ENCODE measurements at places on chromosomes 6 and 20.

GRCh38 chr6:56953597-56954402, 1.1 kb upstream of the BEND6 start:
- DNase-seq, result peak; percentile 37

DNA sequence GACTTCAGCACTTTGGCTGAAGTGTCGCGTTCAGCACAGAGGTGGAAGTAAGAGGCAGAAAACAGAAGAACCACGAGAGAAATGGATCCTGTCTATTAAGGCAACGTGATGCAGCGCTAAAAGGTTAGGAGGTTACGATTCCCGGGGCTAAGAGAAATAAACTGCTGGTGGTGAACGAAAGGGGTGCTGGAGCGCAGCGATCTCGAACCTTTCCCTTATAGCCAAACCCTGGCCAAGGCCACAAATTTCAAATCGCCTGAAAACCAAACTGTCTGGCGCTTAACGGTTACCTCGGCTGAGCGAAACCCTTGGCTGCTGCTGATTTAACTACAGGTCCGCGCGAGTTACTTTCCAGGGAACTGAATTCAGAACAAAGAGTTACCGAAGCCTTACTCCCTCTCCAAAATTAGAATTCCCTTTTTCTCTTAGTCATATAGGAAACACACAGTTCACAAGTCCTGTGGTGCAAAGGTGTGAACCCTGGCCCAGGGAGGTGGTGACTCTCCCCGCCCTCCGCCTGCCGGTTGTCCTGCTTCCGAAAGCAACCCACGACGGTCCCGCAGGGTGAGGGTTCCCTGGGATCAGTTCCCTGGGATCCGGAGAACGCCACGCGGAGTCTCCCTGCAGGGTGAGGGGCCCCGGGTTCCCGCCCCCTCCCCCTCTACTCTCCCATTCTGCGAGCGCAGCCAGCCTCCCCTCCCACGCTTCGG, 1.3 kb upstream of the SLC35D3 start:
- DNase-seq, result peak; percentile 16

- DNase-seq, result no peak
These were observed 390.2 kb downstream of the LAMA2 start for GRCh38 chr6:129273161-129273560.

DNA sequence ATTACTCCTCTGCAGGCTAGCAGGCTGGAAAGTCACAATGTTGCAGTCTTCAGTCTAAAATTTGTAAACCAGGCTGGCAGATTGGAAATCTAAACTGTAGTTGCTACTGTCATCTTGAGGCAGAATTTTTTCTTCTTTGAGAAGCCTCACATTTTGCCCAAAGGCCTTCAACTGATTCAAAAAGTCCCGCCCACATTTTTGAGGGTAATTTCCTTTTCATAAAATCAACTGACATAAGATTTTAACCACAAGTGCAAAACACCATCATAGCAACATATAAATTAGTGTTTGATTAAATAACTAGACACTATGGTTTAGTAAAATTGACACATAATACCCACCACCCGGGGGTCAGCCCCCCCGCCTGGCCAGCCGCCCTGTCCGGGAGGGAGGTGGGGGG, 28.4 kb downstream of the HLA-C start:
- no peak for DNase-seq

GRCh38 chr6:137816133-137816579, 50.9 kb upstream of the TNFAIP3 start:
- no peak for DNase-seq

- DNase-seq, result no peak
These were observed 11.9 kb upstream of the TGM3 start for GRCh38 chr20:2283706-2284423.

DNA sequence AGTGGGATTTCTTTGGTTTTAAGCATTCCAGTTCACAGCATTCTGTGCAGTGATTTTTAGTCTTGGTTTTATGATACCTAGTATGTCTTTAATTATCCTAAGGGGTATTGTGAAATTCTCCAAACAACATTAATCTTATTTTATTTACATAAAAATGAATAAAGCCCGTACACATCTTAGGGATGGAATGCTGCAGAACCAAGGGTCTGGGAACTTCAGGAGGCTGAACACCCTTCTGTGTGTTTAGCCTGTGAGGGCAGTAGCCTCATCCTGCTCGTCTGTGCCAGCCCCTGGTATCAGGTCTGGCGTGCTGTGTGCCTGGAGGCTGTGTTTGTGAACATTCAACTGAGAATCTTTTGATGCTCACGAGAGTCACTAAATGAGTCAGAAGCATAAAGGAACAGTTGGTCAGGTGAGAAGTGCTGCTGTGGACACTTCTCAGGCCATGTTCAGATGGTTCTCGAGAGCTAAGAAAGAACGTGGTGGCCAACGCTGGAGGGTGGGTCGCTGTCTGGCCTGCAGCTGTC, 25.2 kb upstream of the C20orf204 start:
- DNase-seq, result no peak

- DNase-seq, result peak; percentile 23
These were observed 90.2 kb upstream of the TOX2 start for GRCh38 chr20:43824309-43825050.

GRCh38 chr6:33095681-33096080, 19.9 kb downstream of the HLA-DPB1 start:
- DNase-seq, result no peak

DNA sequence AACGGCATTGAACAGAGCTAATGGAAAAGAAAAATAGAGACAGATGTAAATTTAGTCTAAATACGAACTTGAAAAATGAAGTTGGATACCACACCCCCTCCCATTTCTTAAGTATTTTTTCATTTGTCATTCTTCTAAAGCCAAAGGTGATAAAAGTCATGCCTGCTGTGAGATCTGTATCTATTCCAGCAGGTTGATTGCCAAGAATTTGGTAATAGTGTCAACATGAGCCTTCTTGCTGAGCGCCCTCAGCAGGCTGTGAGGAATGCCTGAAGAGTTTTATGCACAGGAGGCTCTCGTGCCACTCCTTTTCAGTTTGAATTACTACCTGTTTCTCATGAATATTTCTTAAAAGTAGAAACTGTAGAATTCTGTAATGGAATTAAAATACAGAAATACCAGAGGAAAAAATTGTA, 165.4 kb downstream of the QKI start:
- DNase-seq, result no peak

DNA sequence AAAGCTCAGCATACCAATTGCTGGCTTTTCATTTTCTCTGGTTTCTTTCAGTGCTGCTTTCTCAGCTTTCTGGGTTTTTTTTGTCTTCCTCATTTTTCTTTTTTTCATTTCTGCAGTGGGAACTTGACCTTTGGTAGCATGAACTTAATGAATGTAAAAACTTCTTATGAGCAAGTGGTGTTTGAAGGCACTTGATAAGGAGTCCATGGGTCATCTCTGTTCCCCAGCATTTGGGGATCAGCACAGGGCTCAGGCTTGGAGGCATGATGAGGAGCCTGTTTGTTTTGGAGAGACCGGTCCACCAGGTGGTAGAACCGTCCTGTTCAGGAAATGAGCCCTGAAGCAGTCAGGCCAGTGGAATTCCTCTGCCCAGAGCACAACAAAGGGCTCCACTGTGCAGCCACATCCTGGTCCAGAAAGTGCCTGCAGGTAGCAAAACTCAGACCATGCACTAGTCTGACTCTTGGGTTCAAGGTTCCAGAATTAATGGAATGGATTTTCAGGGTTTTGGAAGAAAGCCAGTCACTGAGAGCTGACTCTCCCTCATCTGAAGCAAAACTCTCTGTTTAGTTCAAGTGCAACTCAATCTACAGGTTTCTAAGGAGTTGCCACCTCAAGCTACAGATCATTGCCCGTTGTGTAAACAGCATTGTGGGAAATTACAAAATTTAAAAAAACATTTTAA, 52.3 kb upstream of the ADGRF1 start:
- no peak for DNase-seq

DNA sequence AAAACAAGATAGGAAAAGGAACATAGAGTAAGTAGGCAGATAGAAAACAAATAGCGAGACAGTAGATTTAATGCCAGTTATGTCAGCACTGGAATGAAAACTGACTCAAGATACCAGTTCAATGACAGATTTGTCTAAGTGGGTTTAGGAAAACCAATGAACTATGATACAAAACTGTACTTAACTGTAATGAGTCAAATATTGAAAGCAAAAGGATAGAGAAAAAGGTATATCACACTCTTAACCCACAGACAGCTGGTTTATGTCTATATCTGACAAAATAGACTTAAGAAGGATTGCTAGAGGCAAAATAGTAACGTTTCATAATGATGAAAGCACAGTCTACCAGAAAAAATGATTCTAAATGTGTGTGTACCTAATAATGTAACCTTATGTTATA, 38.2 kb downstream of the ATRN start:
- DNase-seq, result no peak

- DNase-seq, result no peak
These were observed 108.6 kb downstream of the BANF2 start for GRCh38 chr20:17808357-17808756.

GRCh38 chr20:46330072-46330763, 21.9 kb upstream of the CDH22 start:
- no peak for DNase-seq

GRCh38 chr20:36613974-36614373, 8.4 kb downstream of the RAB5IF start:
- DNase-seq, result no peak

- no peak for DNase-seq
These were observed 82.9 kb downstream of the ELOVL4 start for GRCh38 chr6:79864421-79864820.

DNA sequence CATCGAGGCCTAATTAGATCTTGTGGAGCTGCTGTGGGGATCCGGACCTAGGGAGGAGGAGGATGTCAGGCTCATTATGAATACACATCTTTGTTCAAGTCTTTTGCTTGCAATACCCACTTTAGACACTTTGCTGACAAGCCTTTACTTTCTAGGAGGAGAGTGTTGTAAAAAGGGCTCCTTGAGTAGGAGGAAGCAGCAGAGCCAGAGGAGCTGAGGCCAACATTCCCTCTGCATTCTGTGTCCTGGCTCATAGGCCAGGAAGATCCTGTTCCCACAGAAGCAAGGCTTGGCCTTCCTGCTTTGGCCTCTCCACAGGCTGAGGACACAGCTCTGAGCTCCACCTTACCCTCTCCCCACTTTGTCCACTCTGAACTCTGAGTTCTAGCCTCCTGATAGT, 67.1 kb downstream of the TPD52L1 start:
- peak; percentile 20 for DNase-seq

GRCh38 chr6:30491991-30492952, 3.0 kb downstream of the HLA-E start:
- DNase-seq, result no peak

DNA sequence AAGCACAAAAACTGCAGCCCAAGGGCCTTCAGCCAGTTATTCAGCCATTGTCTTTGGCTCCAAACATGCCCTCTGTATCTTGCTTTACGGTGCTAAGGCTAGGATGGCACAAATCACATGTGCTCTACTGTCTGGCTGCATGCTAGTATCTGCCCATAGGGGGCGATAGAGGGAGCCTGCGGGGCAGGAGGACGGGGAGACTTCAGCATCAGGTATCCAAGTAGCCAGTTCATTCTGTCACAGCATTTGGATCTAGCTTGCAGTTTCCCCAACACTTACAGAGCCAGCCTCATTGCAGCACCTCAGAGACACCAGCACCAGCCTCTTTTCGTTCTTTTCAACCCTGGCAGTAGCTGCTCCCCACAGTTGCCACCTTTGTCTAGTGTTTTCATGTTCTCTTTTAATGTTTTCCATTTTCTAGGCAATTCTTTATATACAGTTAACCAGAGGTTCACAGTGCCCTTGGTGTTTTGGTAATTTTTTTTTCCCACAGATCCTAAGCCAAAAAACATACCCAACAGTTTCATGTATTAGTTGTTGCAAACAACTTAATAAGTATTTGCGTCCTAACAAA, 705.9 kb downstream of the PTPRT start:
- DNase-seq, result no peak

- no peak for DNase-seq
These were observed 3.8 kb upstream of the PDYN start for GRCh38 chr20:1997483-1998192.

GRCh38 chr6:11244387-11245126, 12.1 kb upstream of the NEDD9 start:
- no peak for DNase-seq

DNA sequence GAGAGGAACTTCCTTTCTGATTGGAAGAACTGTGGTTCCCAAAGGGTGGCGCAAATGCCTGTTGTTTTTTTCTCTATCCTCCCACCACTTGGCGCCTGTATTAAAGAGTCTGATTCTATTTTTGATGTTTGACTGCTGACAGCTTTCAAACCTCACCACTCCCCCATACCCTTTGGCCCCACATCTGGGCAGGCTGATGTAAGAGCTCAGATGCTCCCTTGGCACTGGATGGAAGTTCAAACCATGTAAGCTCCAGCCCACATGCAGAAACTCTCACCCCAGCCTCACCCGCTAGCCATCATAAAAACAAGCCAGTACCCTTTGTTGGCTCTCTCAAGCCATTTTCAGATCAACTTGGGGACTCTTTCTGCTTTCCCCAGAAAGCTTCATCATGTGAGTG, 20.0 kb upstream of the TMEM14A start:
- no peak for DNase-seq

All from head of caudate nucleus (tissue), 42 donors.